GM06990 (cell line): ENCODE measurements at places on chromosomes 12 and 14.

- DNase-seq, result no peak
Observed at GRCh38 chr14:49526101-49526500, 60.1 kb downstream of the RPS29 start.

GRCh38 chr12:124279846-124280360 lies 15.0 kb upstream of the RFLNA start:
- no peak for DNase-seq

GRCh38 chr12:125996443-125996842 lies 931.2 kb downstream of the AACS start:
- DNase-seq, result no peak

DNA sequence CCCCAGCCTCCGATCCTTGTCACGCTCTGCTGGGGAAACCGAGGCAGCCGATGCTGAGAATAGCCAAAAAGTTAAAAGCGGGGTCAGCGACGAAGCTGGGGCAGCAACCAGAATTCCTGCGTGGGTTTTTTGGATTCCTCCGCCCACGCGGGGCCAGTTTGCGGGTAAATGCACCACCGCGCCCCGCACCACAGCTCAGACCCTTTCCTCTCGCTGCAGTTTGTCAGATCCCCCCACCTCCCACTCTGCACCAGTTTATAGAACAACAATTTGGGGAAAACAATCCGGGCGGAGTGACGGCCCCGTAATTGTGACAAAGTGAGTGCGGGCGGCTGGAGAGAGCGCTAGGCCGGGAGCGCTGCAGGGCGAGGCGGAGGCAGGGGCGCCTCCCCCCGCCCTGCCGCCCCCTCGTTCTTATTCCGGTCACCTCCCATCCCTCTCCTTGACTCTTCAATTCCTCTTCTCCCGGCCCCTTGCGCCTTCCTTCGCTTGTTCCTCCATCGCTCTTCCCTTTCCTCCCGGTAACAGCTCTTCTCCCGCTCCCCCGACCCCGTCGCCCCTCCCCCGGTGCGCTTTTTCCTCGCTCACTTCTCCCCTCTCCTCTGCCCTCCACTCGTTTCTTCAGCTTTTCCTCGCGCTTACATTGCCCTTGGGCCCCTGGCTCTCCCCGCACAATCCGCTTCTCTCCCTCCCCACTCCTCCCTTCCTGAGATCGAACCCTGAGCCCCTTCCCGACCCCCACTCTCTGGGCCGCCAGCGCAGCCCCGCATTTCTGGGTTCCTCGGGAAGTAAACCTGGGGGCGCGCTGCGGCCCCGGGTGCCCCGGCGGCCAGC lies 646 bp upstream of the DNAJC22 start:
- no peak for DNase-seq

- no peak for DNase-seq
Observed at GRCh38 chr12:103748002-103748401, 93.0 kb downstream of the NT5DC3 start.

GRCh38 chr14:99424306-99424877 lies 56.3 kb downstream of the SETD3 start:
- no peak for DNase-seq

GRCh38 chr14:47226877-47227520 lies 448.4 kb downstream of the MDGA2 start:
- no peak for DNase-seq

DNA sequence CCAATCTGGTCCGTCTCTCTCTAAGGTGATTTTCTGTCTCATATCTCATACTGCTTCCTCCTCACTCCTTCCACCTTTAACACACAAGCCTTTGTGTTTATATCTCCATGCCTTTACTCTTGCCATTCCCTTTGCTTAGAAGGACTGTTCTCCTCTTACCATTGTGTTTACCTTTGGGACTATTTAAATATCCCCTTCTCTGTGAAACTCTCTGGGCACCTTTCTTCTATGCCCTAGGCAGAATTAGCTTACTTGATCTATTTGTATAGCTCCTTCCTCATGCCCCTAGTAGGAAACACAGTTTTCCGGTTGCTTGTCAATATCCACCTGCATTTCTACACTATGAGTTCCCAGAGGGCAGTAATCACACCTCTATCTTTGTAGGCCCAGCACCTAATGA lies 3.9 kb upstream of the AMHR2 start:
- DNase-seq, result no peak

DNA sequence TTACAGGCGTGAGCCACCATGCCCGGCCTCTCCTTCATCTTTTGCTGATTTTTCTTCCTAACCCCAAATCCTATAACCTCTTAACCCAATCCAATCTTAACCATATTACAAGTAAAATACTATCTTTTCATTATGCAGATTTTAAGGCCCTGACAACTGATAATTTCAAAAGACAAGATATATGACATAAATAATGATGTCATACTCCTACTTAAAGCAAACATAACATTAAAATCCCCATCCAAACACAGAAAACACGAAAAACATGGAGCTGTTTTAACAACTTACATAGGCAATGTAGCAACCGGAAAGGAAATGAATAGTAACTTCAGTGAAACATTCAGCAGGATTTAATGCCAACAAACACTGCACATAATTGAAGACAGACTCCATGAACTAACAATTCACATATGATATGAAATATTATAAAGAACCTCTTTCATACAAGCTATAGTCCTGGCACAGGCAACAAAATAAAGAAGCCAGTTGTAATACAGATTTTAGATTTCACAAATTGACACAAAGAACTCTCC lies 21.5 kb downstream of the USP44 start:
- no peak for DNase-seq

GRCh38 chr12:110791589-110791988 lies 48.9 kb upstream of the PPP1CC start:
- DNase-seq, result no peak

- no peak for DNase-seq
Observed at GRCh38 chr12:59173695-59174094, 253.4 kb upstream of the LRIG3 start.

DNA sequence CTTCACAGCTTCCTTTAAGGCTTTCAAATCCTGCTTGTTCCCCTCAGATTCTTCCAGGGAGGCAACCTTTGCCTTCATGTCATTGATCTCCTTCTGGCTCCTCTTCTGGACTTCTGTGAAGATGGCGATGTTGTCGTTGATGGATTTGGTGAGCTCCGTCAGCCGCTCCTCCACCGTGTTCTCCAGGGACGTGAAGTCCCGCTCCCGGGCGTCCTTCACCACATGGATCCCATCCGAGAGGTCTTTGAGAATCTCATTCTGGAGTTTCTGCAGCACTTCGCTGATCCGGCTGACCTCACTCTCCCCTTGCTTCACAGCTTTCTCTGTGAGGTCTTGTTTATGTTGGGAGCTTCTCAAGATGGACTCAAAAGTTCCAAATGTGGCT lies 7.9 kb downstream of the CKAP4 start:
- DNase-seq, result no peak

DNA sequence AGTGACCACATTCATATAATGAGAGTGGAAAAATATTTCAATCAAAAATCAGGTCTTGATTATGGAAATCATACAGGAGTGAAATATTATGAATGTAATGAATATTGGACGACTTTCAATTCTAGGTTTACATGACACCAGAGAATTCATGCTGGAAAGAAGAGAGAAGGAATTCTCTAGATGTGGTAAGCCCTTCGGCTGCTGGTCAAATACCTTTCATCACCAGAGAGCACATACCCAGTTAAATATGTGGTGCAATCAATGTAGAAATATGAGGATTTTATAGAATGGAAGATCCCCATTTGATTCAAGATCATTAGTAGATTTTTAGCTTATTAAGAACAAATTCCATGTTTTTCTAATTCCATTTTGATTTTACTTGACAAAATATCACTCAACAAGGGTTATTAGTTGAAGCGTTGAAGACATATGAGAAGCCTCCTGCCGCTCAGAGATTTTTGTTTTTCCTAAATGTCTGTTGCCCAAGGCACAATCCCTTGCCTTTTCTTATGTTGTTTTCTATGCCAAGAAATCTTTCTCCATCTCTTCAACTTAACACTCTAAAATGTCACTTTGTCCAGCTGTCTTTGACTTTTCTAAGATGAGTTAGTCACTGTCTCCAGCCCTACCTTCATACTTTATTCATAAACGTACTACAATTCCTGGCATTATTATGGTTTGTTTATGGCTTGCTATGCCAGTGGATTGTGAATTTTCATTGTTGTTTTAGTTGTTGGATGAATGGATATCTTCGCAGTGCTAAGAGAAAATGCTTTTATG lies 72.8 kb upstream of the ZDHHC17 start:
- DNase-seq, result no peak

GRCh38 chr12:49294086-49294803 lies 702 bp upstream of the PRPH start:
- DNase-seq, result no peak

- DNase-seq, result no peak
Observed at GRCh38 chr14:87497301-87497700, 495.7 kb downstream of the GALC start.

DNA sequence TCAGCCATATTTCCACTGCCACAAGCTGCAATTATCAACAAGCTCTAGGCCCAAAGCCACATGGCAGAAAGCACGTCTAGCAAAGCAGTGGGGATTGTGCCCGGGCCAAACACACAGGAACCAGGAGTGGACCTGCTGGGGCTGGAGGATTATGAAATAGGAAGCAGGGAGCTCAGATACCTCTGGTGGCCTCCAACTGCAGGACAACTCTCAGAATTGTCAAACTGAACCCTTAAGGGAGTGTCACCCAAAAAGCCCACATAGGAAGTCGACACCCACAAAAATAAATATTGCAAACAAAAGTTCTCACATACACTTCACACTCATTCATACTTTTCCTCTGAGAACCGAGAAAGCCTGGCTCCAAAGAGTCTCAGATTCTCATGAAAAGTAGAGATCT lies 26.1 kb downstream of the KCTD10 start:
- no peak for DNase-seq

- DNase-seq, result no peak
Observed at GRCh38 chr12:19332196-19332595, 107.1 kb upstream of the AEBP2 start.

DNA sequence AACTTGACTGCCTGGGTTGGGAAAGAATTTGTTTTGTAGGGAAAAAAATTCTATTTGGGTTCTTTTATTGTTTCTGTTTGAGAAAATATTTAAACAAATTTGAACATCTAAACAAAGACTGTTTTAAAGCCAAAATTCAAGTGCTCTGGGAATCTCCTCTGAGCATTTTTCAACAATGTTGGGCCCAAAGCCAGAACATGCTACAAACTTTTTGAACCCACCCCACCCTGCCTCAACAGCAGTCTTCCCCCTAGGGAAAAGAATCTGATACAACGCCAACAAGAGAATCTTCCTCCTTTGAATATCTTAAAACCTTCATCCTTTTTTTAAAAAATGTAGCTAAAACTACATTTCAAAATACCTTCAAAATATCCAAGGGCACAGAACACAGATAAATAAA lies 20.4 kb upstream of the NID2 start:
- DNase-seq, result no peak

GRCh38 chr12:25584596-25584995 lies 31.5 kb upstream of the LMNTD1 start:
- no peak for DNase-seq
